Omental fat pad (tissue), 4 donors: ENCODE measurements at places on chromosomes 4 and X.

DNA sequence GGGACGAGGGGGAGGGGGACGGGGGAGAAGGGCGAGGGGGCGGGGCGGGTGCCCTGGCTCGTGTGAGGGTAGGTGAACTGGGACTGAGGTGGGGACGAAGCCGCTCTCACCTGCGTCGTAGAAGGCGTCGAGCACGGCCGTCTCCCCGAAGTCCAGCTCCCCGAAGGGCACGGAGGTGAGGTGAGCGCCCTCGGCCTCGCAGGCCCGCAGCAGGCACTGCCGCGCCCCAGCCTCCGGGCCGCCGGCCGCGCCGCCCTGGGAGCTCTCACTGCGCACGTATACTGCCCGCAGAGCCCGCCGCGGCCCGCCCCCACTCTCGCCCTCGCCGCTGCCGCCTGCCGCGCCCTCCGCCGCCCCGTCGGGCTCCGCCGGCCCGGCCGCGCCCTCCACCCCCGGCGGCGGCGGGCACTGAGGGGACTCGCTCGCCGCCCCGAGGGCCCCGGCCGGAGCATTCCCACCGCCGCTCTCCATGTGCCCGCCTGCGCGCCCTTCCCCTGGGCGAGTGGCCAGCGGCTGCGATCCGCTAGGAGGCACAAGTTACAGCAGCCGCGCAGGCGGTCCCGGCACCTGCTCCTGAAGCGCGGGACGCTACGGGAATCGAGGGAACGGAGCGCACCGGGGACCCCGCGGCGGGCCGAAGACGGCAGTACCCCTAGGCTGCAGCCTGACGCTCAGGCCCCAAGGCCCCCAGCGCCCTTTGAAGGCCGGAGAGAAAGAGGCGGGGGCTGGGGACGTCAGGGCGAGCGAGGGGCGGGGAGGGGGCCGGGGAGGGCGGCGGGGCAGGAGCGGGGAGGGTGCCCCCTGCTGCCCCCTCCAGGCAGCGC lies at the start of gene MAP3K15:
MAP3K15 (minus strand) TSS at position 718 of the 824 bp plus-strand sequence; CDS start at position 471, 247 bp downstream.
- DNase-seq, result no peak

DNA sequence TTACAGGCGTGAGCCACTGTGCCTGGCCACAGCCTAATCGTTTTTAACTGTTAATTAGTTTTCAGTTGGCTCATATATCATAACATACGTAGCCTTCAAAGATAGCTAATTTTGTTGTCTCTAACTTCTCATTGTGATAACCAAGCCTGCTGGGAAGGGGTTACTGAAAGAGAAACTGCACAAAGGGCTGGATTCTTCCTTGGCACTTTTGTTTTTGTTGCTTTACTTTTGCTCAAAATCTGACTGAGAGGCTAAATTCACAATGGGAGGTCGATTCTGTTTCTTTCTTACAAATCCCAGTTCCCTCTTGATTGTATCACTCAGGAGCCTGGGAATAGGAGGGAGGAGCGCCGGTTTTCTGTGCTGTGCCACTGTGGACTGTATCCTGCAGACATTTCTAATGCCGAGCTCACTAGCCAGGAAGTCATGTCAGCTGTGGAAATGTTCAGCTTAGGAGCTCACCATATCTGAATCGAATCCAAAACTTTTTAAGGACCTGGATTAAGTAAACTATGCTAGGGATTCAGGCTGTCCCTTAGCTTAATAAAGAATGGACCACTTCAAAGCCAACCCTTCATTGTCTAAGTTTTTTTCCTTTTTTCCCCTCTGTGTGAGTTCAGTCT lies 120.5 kb upstream of the FAT1 start:
- DNase-seq, result no peak

DNA sequence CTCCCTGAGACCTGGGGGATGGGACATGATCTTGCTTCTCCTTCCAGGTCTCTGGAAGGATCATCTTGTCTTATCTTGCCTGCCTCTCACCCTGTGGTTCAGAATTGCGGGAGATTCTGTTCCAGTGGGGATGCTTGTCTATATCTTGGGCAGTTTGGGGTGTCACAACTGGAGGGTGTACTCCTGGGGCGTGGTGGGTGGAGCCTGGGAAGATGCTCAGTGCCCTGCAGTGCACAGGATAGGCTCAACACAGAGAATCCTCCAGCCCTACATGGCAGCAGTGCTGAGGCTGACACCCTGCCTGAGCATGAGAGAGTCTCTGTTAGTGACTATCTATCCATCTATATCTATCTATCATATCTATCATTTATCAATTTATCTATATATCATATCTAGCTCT lies 7.7 kb downstream of the P2RY8 start:
- no peak for DNase-seq

DNA sequence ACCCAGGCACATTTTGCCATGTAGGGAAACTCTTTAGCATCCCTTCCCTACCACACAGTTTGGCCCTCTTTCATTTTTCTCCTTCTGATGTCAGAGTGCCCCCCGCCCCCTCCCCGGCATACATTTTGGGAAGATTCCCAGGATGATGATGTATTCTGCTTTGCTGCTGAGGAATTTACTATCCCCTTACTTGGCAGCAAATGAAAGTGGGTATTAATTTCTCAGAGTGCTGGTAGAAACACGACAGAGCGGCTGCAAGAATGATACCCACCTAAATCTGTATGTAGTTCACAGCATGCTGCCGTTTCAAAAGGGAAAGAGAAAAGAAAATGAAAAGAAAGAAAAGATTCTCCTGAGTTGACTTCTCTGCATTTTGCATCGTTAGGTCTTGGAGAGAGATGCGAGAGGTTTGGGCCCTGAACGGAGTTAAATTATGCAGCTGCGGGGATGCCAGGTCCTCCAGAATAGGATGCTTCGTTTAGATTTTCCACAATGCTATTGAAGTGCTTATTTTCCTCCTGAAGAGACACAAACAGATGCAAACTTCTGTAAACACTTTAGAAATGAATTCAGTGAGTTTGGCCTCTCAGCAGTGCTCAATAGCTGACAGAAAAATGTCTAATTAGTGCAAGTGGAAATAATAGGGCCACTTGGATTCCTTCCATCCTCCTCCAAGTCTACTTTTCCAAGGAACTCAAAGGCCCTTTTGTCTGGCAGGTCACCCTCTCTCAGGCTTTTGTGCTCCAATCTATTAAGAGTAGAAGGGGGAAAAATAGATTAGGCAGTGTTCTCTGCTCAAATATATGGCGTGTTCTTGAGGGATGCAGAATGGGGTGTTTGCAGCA lies 106.2 kb downstream of the ALPK1 start:
- DNase-seq, result no peak

DNA sequence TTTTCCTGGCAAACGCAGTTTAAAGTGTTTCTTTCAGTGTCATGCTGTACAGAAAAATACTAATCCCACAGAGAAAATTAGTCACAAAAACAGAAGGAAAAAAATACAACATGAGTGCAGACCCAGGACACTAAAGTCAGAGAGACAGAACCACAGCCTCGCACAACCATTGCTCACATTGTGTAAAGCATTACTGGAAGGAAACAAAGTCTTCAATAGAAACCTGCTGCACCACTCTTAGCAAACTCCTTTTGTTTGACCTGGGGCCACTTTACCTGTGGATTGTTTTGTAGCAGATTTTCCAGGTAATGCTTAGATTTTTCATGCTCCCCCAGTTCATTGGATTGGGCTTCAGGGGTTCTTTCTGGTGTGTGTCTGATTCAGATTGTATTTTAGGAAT lies 131.8 kb upstream of the TMLHE start:
- DNase-seq, result no peak

DNA sequence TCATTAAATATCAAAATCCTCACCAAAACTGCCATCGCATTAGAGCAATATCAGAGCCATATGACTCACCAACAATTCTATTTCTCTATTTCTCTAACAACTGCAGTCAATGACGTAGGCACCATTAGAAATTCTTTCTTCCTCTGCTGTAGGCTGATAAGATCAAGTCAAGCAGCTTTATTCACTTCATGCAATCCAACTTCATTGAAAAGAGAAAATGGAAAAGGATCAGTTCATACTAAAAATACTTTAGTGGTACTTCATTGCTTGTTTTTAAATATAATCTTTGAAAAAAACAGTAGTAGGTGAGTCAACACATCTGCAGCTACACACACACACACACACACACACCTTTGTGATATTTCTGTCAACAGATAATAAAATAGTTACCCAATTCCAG lies 345.3 kb upstream of the TENM3 start:
- DNase-seq, result no peak

GRCh38 chr4:61428950-61429349 lies 228.8 kb downstream of the ADGRL3 start:
- no peak for DNase-seq

GRCh38 chrX:82703551-82703950 lies 804.5 kb upstream of the POU3F4 start:
- DNase-seq, result no peak

GRCh38 chr4:28508636-28509035 lies 1648.0 kb downstream of the STIM2 start:
- no peak for DNase-seq

- DNase-seq, result no peak
These were observed 9.7 kb downstream of the SOD3 start for GRCh38 chr4:24805067-24805466.

- DNase-seq, result no peak
These were observed 826.0 kb downstream of the RAB28 start for GRCh38 chr4:12658146-12658545.

GRCh38 chr4:107299646-107300045 lies 263.5 kb upstream of the DKK2 start:
- DNase-seq, result no peak

GRCh38 chr4:185520119-185520518 lies 15.2 kb downstream of the PDLIM3 start:
- no peak for DNase-seq

DNA sequence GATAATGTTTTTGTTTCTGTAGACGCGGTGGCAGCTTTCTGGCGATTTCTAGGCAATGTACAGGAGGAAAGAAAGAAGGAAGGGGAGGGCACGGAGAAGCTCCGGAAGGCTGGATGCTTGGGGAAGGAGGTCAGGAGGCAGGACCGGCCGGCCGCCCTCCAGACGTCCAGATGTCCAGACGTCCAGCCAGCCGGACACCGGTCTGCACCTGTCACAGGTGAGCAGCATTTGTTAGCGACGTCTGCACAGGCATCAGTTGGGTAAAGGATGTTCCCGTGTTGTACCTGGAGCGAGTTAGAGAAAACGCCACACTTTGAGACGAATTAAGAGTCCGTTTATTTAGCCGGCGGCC lies 90.0 kb upstream of the PPP2R3B start:
- no peak for DNase-seq

- no peak for DNase-seq
These were observed 80.2 kb downstream of the SYNPO2 start for GRCh38 chr4:118968813-118969212.

GRCh38 chr4:108166441-108167315 lies 2.1 kb downstream of the LEF1 start:
- no peak for DNase-seq
